BJ (cell line): ENCODE measurements at places on chromosomes 12 and 14. TPM values are rescaled to one million over a fixed set of nuclear protein-coding genes. Genes with fewer than 3 reads are reported as not detected.

- no peak for DNase-seq
Measured at GRCh38 chr12:22459838-22460490, 84.4 kb downstream of the C2CD5 start.

DNA sequence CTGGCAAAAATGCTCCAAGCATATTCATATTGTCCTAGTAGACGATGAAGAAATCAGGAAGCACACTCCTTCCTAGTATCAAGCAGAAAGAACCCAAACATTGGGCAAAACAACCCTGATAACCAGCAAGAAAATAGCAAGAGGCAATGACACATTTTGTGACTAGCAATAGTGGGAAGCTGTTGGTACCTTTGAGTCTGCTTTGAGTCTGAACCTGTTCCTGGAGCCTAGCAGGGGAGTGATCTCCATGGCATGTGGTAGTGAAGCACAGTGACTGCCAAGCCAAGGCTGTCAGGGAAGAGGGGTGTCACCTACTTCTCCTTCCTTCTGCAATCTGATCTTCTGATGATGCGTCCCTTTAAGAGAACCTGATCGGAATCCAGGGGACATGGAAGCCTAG is 533.9 kb downstream of the VRK1 start:
- no peak for DNase-seq

Gene AQP6
- not detected in 2 replicates for polyA plus RNA-seq

Gene SLC7A7
- polyA plus RNA-seq, result 7.5 and 9.4 TPM in 2 replicates

Gene JDP2
- 83.8 and 88.7 TPM in 2 replicates for polyA plus RNA-seq

Gene FZD10
- polyA plus RNA-seq, result not detected in 2 replicates

DNA sequence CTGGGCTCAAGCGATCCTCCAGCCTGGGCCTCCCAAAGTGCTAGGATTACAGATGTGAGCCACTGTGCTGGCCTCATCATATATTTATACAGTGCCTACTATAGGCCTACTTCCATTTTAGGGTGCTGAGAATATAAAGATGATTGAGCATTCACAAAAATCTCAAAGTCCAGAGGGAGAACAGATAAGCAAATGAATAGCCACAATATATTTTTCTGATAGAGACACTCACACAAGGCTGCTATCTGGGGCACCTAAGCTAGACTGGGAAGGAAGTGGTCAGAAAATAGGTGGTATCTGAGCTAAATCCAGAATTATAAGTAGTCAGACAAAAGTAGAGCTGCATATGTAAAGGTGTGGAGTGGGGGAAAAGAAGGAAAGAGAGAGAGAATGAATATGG is 21.6 kb downstream of the PKP2 start:
- DNase-seq, result no peak

Gene LGR5
- 0.09 and 0.23 TPM in 2 replicates for polyA plus RNA-seq

DNA sequence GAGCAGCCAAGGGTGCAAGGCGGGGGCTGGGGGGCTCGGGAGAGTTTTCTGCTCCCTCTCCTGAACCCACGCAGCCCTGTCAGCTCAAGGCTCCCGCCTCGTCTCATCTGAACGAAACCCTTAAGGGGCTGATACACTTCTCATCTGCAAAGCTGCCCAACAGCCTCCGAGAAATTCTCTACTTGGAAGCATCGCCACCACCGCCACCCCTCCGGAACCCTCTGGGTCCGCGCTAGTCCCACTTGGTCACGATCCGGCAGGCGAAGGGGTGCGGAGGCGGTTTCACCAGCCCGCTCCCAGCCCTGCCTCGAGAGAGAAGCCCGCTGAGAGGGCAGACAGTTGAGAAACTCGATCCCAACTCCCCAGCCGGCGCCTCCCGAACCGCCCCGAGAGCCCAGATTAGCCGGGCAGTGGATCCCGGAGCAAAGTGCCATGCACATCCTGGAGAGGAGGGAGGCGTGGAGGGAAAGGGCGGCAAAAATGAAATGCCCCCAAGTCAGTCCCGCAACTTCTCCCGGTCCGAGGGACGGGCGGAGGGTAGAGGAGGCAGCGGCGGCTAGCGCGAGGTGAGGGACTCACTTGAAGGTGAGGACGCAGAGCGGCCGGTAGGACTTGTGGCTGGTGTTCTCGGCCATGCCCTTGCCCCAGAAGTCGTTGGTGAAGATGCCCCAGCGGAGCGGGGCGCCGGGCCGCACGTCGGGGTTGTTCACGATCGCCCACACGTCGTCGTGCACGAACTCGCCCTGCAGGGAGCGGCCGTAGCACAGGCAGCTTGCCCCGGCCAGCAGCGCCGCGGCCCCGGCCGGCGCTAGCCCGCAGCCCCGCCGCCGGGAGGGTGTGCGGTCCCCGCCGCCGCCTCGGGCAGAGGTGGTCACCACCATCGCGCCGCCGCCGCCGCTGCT is 620 bp downstream of the TMTC1 start:
- no peak for DNase-seq

Gene BAZ1A
- 8.9 and 20.9 TPM in 2 replicates for polyA plus RNA-seq

Gene KRT7
- 238 and 659 TPM in 2 replicates for polyA plus RNA-seq

DNA sequence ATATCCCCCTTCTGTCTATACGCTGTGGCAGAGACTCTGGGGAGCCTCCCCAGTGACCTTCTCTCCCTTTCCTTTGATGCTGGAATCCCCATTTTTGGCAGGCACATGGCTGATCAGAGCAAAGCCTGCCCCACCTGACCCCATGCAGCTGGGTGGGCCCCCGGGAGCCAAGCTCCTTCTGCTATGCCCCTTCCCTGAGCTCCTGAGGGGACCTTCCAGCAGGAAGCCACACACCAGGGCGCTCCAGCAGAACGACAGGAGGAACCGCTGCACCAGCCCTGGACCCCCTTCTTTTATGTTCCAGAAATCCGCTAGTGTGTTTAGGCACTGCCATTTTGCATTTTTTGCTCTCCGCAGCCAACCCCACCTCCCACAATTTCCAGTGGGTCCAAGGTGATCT is 44.6 kb downstream of the TRAFD1 start:
- no peak for DNase-seq

GRCh38 chr12:143964-144649 is 69.8 kb downstream of the SLC6A12 start:
- DNase-seq, result no peak

DNA sequence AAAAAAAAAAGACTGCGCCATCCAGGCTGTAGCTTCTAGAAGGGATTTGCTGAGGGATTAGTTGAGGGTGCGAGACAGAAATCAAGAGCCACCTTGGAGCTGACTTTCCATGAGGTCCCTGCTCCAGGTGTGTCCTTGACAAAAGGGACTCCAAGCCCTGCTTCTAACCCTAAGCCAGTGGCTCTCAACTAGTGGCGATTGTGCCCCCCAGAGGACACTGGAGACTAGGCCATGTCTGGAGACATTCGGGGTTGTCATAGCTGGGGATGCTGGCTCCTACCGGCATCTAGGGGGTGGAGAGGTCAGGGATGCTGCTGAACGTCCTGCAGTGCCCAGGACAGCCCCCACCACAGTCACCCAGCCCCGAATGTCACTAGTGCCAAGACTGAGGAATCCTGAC is 40.6 kb downstream of the SPRING1 start:
- no peak for DNase-seq

Gene FOXN4
- not detected in 2 replicates for polyA plus RNA-seq

DNA sequence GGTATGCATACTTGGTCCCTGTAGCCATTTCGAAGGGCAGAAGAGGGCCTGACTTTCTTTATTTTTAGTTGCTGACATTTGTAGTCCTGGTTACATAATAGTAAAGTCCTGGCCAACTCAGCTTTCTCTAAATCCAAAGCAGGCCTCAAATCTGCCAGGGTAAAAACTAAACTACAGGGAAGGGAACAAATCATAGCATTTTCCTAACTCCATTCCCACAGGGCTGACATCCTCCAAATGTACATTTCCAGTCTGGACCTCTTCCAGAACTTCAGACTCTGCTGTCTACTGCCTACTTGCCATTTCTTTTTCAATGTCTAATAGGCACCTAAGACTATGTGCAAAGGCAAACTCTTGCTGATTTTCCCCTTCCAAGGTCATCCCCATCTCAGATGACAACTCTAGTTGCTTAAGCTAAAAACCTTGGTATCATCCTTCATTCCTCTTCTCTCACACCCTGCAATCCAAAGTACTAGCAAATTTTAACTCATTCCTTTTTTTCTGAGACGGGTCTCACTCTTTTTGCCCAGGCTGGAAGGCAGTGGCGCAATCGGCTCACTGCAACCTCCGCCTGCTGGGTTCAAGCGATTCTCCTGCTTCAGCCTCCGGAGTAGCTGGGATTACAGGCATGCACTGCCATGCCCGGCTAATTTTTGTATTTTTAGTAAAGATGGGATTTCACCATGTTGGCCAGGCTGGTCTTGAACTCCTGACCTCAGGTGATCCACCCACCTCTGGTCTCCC is 2.0 kb downstream of the DDIT3 start:
- DNase-seq, result no peak

GRCh38 chr12:131683266-131684014 is 27.4 kb upstream of the SFSWAP start:
- DNase-seq, result no peak

- no peak for DNase-seq
Measured at GRCh38 chr12:106508966-106509365, 73.8 kb upstream of the RFX4 start.

- no peak for DNase-seq
Measured at GRCh38 chr12:29662734-29663323, 120.9 kb downstream of the TMTC1 start.

DNA sequence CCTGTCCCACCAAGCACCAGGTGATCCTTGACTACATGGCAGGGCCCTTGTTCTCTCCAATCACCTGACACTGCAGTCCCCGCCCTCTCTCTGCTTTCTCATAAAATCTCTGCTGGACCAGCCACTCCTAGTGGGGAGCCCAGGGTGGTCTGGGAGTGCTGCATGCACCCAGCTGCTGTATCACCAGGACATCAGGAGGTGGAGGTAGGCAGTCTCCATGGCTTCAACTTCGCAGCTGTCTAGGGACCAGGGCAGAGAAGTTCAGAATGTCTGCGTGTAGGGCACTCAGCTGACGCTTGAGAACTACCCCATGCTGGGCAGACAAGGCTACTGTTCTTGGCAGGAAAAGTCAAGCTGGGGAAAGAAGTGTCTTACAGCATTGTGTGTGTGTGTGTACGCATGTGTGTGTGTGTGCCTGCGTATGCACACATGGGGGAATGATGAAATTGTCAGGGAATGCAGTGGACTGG is 2.6 kb downstream of the WSCD2 start:
- no peak for DNase-seq

DNA sequence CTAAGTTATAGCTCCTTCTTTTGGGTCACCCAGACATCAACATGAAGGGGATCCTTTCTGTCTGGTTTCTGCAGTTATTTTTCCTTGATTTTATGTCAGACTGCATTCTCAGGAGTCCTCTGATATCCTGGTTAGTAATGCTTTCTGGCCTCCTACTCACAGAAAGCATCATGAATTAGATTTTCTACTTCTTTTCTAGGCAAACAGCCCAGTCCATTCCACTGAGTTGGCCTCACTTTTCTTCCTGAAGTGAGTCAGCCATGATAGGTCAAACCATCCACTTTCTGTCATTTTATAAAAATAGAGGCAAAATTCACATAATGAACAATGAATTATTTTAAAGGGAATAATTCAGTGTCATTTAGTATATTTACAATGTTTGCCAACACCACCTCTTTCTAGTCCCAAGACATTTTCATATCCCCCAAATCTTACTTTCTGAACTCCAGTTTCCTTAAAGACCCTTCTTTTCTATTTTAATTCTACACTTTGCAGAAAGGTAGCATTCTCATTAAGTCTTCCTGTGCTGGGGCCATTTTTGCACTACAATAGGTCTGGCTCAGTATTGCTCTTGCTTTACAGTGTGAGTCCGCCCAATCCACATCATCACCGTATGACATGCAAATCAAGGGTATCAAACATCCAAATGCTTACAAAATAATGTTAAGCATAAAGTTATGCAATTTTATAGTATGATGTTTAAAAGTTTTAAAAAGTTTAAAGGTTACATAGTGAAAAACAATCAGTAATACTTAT is 95.1 kb downstream of the UNC79 start:
- DNase-seq, result no peak

GRCh38 chr12:92270521-92270920 is 124.9 kb upstream of the BTG1 start:
- no peak for DNase-seq

DNA sequence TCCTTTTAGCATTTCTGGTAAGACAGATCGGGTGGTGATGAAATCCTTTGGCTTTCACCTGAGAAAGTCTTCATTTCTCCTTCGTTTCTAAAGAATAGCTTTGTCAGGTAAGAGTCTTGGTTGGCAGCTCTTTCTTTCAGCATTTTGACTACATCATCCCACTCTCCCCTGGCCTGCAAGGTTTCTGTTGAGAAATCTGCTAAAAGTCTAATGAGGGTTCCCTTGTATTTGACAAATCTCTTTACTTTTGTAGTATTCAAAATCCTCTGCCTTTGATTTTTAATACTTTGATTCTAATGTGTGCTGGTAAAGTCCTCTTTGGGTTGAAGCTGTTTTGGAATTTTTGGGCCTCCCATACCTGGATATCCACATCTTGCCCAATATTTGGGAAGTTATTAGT is 120.2 kb downstream of the PAX9 start:
- DNase-seq, result no peak

Gene PTPN6
- 0.15 and 0.27 TPM in 2 replicates for polyA plus RNA-seq

Gene SLCO1C1
- not detected in 2 replicates for polyA plus RNA-seq

Gene MNAT1
- polyA plus RNA-seq, result 30.8 and 51.8 TPM in 2 replicates

Gene PTHLH
- polyA plus RNA-seq, result 0.10 and 0.22 TPM in 2 replicates

GRCh38 chr12:44589697-44590096 is 286.4 kb downstream of the NELL2 start:
- DNase-seq, result no peak

GRCh38 chr14:88210426-88210825 is 112.6 kb downstream of the KCNK10 start:
- no peak for DNase-seq

Gene STXBP6
- 12.1 and 16.8 TPM in 2 replicates for polyA plus RNA-seq

Gene GSG1
- 0.26 and 0.27 TPM in 2 replicates for polyA plus RNA-seq
